T-helper 1 cell (primary cell): ENCODE measurements at places on chromosomes 7 and 10.

GRCh38 chr7:39158367-39158766, 180.7 kb downstream of the POU6F2 start:
- no peak for DNase-seq

GRCh38 chr7:25084821-25085220, 40.2 kb downstream of the CYCS start:
- DNase-seq = no peak

- no peak for DNase-seq
Observed at GRCh38 chr7:40544221-40544723, 409.5 kb downstream of the SUGCT start.

- DNase-seq = no peak
Observed at GRCh38 chr10:86225103-86225782, 141.4 kb downstream of the GRID1 start.

DNA sequence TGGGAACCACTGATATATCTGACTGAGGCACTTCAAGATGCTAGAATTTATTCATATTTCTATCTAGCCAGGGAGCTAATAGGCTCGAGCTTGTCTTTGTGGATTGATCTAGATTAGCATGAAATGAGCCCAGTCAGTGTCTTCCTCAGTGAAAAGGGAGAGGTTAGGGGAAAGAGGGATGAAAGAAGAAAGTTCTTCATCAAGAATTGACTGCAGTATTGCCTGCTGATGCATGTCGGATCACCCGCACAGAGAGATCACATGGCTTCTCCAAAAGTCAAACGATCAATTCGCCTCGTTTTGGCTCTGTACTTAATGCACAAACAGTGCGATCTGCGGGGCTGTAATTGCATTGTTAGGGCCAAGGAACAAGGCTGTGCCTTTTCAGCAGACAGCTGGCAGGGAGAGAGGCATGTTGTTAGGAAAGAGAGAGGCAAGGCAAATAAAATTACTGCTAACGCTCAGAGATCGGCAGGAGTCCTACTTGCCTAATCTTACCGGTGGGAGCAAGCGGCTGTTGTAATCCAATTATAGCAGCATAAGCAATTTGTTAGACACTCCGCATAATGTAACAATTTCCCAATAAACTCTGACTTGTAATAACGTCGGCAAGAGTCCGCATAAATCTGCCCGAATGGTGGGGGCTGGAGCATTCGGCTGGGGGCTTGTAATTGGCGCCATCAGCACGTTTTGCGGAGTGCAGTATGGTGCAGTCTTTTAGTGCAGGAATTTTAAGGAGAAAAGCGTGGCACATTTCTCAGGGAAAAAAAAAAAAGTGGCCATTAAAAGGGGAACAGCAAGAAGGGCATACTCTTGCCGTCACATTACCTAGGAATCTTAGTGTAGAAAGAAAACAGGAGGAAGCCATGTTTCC, 102.1 kb downstream of the POLL start:
- DNase-seq = no peak

- DNase-seq = no peak
Observed at GRCh38 chr7:30934225-30934624, 22.6 kb downstream of the AQP1 start.

DNA sequence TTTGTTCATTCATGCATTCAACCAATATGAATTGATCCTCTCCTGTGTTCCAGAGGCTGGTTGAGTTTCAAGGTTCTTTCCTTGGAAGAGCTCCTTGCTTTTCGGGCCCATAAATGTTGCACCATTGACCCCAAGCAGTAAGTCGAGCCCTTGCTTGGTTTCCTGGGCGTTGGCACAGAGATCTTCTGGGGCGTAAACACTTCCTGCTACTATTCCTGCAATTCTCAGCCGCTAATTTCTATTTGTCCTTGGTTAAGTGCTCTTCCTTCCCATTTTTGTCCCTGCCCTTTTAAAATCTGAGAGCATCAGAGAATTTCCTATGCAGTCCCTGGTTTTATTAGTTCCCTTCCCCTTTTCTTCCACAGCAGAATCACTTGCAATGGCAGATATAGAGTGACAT, 44.1 kb upstream of the ADRB1 start:
- no peak for DNase-seq

- DNase-seq = no peak
Observed at GRCh38 chr10:125048094-125048864, 106.4 kb downstream of the ZRANB1 start.

- DNase-seq = no peak
Observed at GRCh38 chr7:42794673-42795072, 117.2 kb downstream of the C7orf25 start.

DNA sequence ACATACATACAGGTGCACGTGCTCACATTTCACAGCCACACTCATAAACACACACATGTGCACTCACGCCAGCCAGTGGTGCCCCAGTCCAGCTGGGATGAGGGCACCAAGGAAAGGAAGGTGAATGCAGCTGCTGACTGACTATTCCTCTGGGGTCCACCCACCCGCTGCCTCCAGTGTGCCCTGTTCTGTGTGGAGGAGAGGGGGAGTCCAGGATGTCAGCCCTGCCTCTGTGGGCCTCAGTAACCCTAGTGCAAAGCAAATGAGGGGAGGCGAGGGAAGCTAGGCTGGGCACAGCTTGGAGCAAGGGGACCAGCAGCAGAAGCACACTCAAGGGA, 57.6 kb downstream of the YKT6 start:
- no peak for DNase-seq

DNA sequence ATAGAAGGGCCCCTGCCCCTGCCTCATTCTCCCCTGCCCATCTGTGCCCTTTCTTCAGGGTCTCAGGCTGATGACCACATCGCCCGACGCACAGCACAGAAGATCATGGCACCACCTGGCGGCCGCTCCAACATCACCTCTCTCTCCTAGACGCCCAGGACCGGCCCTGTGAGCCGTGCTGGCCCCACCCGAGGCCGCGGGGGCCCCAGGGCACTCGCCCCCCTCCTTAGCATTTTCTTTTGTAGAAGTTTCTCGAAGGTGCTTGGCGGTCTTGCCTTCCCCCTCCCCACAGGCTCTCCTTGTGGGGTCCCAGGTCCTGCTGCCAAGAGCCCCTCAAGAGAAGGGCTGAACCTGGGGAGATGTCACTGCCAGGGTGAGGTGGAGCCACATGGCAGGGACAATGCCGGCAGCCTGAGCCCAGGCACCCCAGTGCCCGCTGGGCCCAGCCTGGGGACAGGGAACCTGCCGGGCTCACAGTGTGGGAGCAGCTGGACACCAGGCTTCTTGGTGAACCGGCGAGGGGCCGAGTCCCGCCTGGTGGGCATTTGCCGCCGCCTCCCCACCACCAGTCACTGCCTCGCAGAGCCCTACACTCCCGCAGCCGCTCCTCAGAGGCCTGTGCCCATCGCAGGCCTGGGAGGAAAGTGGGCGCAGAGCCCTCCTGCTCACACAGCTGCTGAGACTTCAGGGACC, 18.2 kb downstream of the DPYSL4 start:
- DNase-seq = no peak
